Right lobe of liver (tissue), 6 donors: ENCODE measurements at places on chromosomes 5 and 9.
A peak's percentile ranks its signal among the peaks of the same experiment; 100 is the strongest.

DNA sequence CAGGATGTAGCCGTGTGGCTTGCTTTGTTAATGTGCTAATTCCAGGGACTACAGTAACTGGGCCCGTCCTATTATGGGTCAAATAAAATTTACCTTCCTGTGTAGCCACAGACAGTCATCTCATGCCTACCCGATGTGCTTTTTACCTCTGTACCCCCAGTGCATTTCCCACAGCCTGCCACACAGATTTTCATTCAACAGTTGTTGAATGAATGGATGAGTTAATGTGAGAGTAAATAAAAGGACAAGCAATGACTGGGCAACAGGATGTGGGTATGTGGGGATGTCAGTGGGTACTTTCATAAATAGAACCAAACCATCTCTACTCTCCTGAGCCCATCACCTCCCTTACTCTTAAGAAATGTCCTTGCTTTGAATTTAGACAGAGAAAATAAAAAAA is 441.2 kb upstream of the ZNF462 start:
- no peaks in the 10 kb centered on the region for H3K36me3 ChIP-seq
- no peaks in the 10 kb centered on the region for H3K27me3 ChIP-seq
- H3K4me3 ChIP-seq: no peak overlapping the region
- no peak for DNase-seq
- H3K27ac ChIP-seq: no peak overlapping the region
- H3K4me1 ChIP-seq: no peaks in the 10 kb centered on the region

- H3K4me3 ChIP-seq: peak overlapping the region; percentile 71
- H3K36me3 ChIP-seq: no peaks in the 10 kb centered on the region
- H3K4me1 ChIP-seq: no peaks in the 10 kb centered on the region
Observed at GRCh38 chr9:136244122-136244968, 1.3 kb downstream of the QSOX2 start.

DNA sequence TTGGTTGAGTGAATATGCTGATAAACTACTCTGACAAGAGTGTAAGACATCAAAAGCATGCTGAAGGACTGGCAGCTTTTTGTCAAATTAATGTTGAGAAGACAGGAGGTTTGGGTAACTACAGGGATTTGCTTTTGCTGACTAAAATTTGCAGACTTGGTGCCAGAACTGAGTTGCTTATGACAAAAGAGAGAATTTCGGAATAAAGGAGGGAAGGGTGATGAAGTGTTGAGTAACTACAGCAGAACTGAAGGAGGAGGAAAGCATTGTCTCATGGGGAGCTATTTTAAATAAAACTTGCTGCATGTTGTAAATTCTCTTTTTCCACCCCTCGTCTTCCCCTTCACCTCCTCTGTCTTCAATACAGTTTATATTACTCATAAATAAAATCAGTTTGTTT is 296.1 kb downstream of the YTHDC2 start:
- H3K4me3 ChIP-seq: no peak overlapping the region
- no peak for DNase-seq
- no peaks in the 10 kb centered on the region for H3K4me1 ChIP-seq
- no peaks in the 10 kb centered on the region for H3K27me3 ChIP-seq
- no peaks in the 10 kb centered on the region for H3K36me3 ChIP-seq
- no peak overlapping the region for H3K27ac ChIP-seq

- H3K36me3 ChIP-seq: no peaks in the 10 kb centered on the region
- no peak overlapping the region for H3K27ac ChIP-seq
- no peaks in the 10 kb centered on the region for H3K4me1 ChIP-seq
- no peak overlapping the region for H3K4me3 ChIP-seq
- H3K27me3 ChIP-seq: no peaks in the 10 kb centered on the region
Observed at GRCh38 chr5:90334741-90335140, 74.8 kb downstream of the CETN3 start.

DNA sequence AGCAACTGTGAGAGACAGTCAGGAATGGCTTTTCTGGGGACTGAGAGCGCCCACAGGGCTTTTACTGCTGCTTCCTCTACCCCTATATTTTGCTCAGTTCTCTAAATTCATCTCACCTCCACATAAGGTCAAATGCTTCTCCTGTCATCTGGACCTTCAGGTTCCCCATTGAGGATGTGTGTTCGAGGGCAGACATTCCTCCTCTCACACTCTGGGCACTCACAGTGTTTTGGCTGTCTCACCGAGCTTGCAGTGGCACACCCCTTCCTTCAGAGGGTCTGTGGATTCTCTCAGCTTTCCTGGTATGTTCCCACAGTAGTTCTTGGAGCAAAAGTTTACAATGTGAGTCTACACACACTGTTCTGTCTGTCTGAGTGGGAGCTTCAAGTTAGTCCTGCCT is 127.8 kb upstream of the GLRA1 start:
- no peaks in the 10 kb centered on the region for H3K27me3 ChIP-seq
- DNase-seq: no peak
- H3K27ac ChIP-seq: no peak overlapping the region

- no peaks in the 10 kb centered on the region for H3K36me3 ChIP-seq
- H3K27me3 ChIP-seq: no peaks in the 10 kb centered on the region
- DNase-seq: no peak
- no peak overlapping the region for H3K27ac ChIP-seq
- H3K4me3 ChIP-seq: no peak overlapping the region
Observed at GRCh38 chr9:135743546-135744332, 41.8 kb downstream of the KCNT1 start.

DNA sequence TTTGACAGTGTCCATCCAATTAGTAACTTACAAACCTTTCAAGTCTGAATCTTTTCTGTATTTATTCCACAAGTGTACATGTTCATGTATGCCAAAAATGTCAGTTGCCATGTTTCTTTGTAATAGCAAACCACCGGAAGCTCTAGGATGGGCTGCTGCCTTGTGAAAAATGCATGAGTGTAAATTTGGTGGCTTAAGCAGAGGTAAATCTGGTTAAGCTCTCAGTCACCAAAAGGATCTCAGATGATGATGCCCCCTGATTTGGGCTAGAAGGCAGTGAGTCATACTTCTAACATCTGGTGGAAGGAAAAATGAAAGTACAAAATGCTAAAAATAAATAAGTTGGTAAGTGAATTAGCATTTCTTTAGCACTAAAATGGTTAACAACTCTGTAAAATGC is 567.5 kb downstream of the ELAVL2 start:
- no peak for DNase-seq
- no peak overlapping the region for H3K27ac ChIP-seq
- H3K27me3 ChIP-seq: no peaks in the 10 kb centered on the region
- no peaks in the 10 kb centered on the region for H3K36me3 ChIP-seq
- no peak overlapping the region for H3K4me3 ChIP-seq
- no peaks in the 10 kb centered on the region for H3K4me1 ChIP-seq

DNA sequence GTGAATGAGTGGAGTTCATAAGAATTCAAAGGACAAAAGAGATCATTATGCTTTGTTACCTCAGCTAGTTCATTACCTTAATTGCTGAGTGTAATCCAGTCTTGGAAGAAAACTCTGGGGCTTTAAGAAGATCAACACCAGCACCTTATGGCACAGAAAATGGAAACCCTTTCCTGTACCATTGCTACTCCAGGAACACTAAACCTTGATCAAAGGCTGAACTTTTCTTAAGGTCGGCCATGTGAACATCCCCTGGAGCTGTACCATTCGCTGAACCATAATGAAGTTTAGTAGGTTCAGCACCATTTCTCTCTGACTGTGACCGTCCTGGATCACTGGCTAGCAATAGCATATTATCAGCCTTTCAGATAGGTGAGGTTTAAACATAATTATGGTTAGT is 97.4 kb downstream of the PBX3 start:
- no peak overlapping the region for H3K27ac ChIP-seq
- H3K4me3 ChIP-seq: no peak overlapping the region
- no peaks in the 10 kb centered on the region for H3K36me3 ChIP-seq
- no peaks in the 10 kb centered on the region for H3K4me1 ChIP-seq
- no peaks in the 10 kb centered on the region for H3K27me3 ChIP-seq
- no peak for DNase-seq

- no peak overlapping the region for H3K4me3 ChIP-seq
- no peaks in the 10 kb centered on the region for H3K36me3 ChIP-seq
- no peaks in the 10 kb centered on the region for H3K27me3 ChIP-seq
- H3K27ac ChIP-seq: no peak overlapping the region
- H3K4me1 ChIP-seq: no peaks in the 10 kb centered on the region
- DNase-seq: no peak
Observed at GRCh38 chr5:91123291-91123690, 259.8 kb downstream of the ARRDC3 start.

- no peak for DNase-seq
- no peaks in the 10 kb centered on the region for H3K36me3 ChIP-seq
- H3K27ac ChIP-seq: no peak overlapping the region
- no peak overlapping the region for H3K4me3 ChIP-seq
- H3K4me1 ChIP-seq: no peaks in the 10 kb centered on the region
Observed at GRCh38 chr5:148214665-148215185, 11.9 kb downstream of the SPINK6 start.

GRCh38 chr5:150407096-150407720 is 5.5 kb downstream of the CD74 start:
- no peaks in the 10 kb centered on the region for H3K27me3 ChIP-seq
- no peaks in the 10 kb centered on the region for H3K36me3 ChIP-seq
- DNase-seq: no peak
- no peak overlapping the region for H3K4me3 ChIP-seq

- H3K27ac ChIP-seq: no peak overlapping the region
- no peak overlapping the region for H3K4me3 ChIP-seq
- no peaks in the 10 kb centered on the region for H3K27me3 ChIP-seq
- no peak for DNase-seq
- H3K36me3 ChIP-seq: no peaks in the 10 kb centered on the region
Observed at GRCh38 chr5:128714551-128714950, 176.5 kb upstream of the FBN2 start.

- peaks cover 82% of the 10 kb centered on the region for H3K4me1 ChIP-seq
- no peaks in the 10 kb centered on the region for H3K36me3 ChIP-seq
- peak; percentile 84 for DNase-seq
- no peak overlapping the region for H3K27ac ChIP-seq
- H3K4me3 ChIP-seq: no peak overlapping the region
- H3K27me3 ChIP-seq: no peaks in the 10 kb centered on the region
Observed at GRCh38 chr9:136694163-136694871, 7.1 kb upstream of the AGPAT2 start.

GRCh38 chr5:105207066-105207465 is 1644.5 kb upstream of the NUDT12 start:
- no peaks in the 10 kb centered on the region for H3K36me3 ChIP-seq
- no peak for DNase-seq
- H3K27me3 ChIP-seq: no peaks in the 10 kb centered on the region
- H3K4me1 ChIP-seq: no peaks in the 10 kb centered on the region
- no peak overlapping the region for H3K27ac ChIP-seq

DNA sequence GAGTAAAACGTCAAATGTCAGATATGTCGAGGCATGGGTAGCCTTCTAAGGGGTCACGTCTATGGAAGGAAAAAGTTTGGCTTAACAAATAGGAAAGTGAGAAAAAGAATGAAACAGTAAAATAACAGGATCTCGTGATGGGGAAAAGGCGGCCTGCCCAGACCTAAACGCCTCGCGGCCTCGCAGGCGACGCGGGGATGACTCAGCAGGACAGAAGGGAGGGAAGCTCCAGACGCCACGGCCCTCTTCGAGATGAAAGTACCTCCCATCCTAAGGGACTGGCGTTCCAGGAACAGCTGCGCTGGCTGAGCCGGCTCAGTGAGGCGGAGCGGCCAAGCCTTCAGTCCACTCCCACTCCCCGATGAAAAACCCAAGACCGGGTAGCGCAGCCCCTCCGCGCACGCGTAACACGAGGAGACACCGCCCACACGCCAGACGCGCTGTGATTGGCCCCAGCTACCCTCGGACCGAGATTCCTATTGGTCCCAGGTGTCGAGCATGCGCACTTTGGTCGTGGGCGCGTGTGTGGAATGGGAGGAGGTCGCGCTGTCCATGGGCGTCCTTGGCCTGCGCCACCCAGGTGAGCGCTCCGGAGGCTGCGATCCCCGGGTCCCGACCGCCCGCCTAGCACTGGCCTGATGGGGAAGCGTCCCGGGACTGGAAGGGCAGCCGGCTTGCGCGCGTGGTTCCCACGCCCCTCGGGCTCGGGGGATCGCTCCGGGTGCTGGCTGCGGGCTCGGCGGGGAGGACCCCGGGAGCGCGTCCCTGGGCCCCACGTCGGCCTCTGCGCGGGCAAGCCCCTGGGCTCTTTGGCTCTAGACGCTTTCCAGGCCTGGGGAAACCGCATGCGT is 588.5 kb downstream of the MTRR start:
- peak overlapping the region; percentile 55 for H3K27ac ChIP-seq
- DNase-seq: peak; percentile 93
- H3K36me3 ChIP-seq: peaks cover 7% of the 10 kb centered on the region
- no peaks in the 10 kb centered on the region for H3K4me1 ChIP-seq
- no peaks in the 10 kb centered on the region for H3K27me3 ChIP-seq
- peak overlapping the region; percentile 74 for H3K4me3 ChIP-seq

GRCh38 chr9:23011669-23012068 is 565.0 kb downstream of the DMRTA1 start:
- H3K27me3 ChIP-seq: no peaks in the 10 kb centered on the region
- H3K36me3 ChIP-seq: no peaks in the 10 kb centered on the region
- DNase-seq: no peak
- H3K4me1 ChIP-seq: no peaks in the 10 kb centered on the region
- no peak overlapping the region for H3K4me3 ChIP-seq

- H3K27me3 ChIP-seq: no peaks in the 10 kb centered on the region
- H3K27ac ChIP-seq: no peak overlapping the region
- no peak for DNase-seq
Observed at GRCh38 chr5:9523090-9523823, 22.6 kb downstream of the SEMA5A start.

- no peaks in the 10 kb centered on the region for H3K27me3 ChIP-seq
- H3K36me3 ChIP-seq: no peaks in the 10 kb centered on the region
- H3K27ac ChIP-seq: no peak overlapping the region
- no peak for DNase-seq
Observed at GRCh38 chr5:107919969-107920368, 249.2 kb upstream of the EFNA5 start.

- H3K27me3 ChIP-seq: no peaks in the 10 kb centered on the region
- DNase-seq: no peak
- no peak overlapping the region for H3K4me3 ChIP-seq
Observed at GRCh38 chr5:172172912-172173563, 15.0 kb downstream of the STK10 start.

DNA sequence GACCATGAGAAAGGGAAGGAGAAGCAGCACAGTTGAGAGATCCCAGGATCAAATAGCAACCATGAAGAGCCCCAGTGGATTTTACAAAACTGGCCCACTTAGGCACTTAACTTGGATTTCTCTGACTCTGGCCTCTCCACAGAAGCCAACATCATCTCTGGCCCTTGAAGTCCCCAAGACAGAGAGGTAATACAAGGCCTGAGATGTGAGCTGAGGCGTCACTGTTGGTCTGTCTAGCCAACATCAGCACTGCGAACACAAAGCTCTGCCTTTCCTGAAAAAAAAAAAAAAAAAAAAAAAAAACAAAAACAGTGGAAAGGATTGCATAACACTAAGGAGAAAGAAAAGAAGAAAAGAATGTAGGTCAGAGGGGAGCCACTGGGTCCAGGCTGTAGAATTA is 378.3 kb downstream of the BRINP1 start:
- no peaks in the 10 kb centered on the region for H3K27me3 ChIP-seq
- H3K4me1 ChIP-seq: no peaks in the 10 kb centered on the region
- no peak overlapping the region for H3K4me3 ChIP-seq
- H3K27ac ChIP-seq: no peak overlapping the region
- H3K36me3 ChIP-seq: no peaks in the 10 kb centered on the region
- no peak for DNase-seq
